Activated T-cell treated with anti-CD3 and anti-CD28 coated beads, Interleukin-2, amount 50 U/mL, for 72 hours (primary cell): ENCODE measurements at places on chromosomes 12 and 14. TPM values are rescaled to one million over a fixed set of nuclear protein-coding genes. Genes with fewer than 3 reads are reported as not detected.
A peak's percentile ranks its signal among the peaks of the same experiment; 100 is the strongest.

- no peak for DNase-seq
These were observed 1135.4 kb downstream of the LRFN5 start for GRCh38 chr14:42742084-42742483.

DNA sequence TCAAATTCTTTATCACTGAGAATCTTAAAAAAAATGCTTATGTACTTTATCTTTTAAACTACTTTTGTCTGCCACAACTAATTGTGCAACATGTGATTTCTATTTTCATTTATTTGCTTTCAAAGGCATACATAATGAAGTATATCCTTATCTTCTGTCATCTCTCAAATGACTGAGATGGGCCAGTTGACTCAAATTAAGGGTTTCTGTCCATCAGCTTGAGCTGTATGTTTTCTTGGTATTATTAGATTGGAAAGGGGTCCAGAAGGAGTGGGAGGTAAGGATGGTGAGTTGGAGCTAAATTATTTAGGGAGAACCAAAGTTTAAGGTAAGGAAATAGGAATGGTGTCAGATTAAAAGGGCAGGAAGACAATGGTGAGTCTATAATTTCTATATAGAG is 408.4 kb upstream of the SEL1L start:
- DNase-seq = no peak

DNA sequence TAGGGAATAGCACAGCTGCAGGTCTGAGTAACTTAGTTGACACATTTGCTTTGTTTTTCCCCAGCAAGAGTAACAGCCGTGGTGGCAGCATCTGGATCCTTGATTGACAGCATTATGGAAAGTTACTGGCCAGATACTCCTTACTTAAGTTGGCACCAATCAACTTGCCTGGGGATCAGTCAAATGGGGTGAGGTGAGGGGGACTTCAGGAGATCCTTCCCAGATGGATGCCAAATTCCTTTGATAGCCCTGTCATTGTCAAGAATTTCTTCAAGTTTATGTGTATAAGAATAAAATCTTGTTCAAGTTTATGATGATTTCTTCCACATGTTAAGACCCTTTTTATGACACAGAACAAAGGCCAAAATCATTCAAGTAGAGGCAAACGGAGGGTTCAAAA is 618.4 kb downstream of the SLC6A15 start:
- DNase-seq = no peak

GRCh38 chr12:85423947-85424346 is 143.9 kb downstream of the ALX1 start:
- no peak for DNase-seq

DNA sequence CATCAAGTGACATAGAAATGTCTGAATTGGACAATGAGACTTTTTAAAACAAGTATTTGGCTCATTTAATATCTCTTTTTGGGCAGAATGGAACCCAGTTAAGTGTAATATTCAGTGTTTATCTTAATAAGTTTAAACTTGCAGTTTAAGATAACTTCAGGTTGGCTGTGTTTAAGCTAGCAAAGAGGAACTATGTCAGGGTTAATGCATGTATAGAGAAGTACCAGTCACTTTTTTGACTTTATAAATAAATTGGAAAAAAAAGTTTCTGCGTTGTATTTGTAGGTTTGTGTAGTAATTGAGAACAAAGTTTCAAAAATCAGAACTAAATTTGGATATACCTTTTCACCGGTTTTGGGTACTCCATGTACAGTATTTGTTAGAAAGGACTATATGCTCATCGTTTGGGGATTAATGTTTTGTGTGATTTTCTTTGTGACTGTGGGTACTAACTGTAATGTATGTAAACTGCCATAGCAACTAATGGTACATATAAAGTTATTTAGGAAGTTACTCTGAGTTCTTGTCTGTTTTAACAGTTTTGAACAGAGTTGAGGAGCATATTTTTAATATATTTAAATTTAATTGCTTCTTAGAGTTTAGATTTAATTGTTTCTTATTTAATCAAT is 4.5 kb downstream of the HMGA2 start:
- DNase-seq = no peak

- no peak for DNase-seq
These were observed 138.3 kb downstream of the EGLN3 start for GRCh38 chr14:33812601-33813000.

- DNase-seq = no peak
These were observed 13.0 kb upstream of the GNG2 start for GRCh38 chr14:51847489-51847796.

GRCh38 chr12:8890313-8891085 is 23.8 kb upstream of the PHC1 start:
- DNase-seq = peak; percentile 66

- no peak for DNase-seq
These were observed 22.7 kb upstream of the PRICKLE1 start for GRCh38 chr12:42612231-42612613.

DNA sequence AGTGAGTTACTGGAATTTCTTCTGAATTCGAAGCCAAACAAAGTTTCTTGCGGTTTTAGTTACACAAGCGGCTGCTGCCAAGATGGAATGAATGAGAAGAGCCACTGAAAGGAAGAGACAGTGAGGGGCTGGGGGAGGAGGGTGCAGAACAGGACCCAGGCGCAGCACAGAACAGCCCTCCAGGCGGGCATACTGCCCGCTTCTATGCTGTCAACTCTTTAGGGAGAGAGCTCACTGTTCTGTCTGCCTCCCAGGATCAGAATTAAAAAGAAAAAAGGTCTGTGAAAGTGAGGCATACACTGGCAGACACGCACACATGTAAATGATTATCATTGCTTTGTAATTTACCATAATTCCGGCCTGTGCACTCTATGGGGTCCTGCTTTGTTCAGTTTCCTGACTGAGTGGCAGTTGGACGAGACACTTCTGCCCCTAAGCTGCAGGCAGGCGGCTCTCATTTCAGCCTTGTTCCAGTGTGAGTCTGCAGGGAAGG is 231.6 kb downstream of the CACNA1C start:
- no peak for DNase-seq

DNA sequence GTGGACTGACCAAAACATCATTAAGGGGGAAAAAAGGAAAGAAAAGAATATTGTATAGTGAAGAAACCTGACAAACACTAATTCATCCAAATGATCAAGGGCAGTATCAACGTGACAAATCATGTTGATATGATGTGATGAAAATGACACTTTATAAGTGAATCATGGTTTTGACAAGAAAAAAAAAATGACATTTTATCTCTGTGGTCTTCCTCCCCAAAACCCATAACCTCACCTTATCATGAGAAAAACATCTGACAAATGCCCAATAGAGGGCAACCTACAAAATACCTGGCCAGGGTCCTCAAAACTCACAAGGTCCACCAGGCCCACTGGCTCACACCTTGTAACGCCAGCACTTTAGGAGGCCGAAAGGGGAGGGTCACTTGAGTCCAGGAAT is 13.8 kb downstream of the TMED10 start:
- DNase-seq = no peak

GRCh38 chr14:61563162-61563511 is 132.2 kb upstream of the HIF1A start:
- no peak for DNase-seq

- peak; percentile 1 for DNase-seq
These were observed 166.1 kb downstream of the ADCK1 start for GRCh38 chr14:77965919-77966435.

Gene ACSM4
- not detected for total RNA-seq

Gene RBM23
- total RNA-seq = 77.5 TPM

Gene BCL7A
- total RNA-seq = 12.2 TPM

Gene SAMD4A
- 8.2 TPM for total RNA-seq

Gene KRT72
- total RNA-seq = 0.31 TPM

Gene FAR2
- total RNA-seq = 2.5 TPM

Gene MYF5
- not detected for total RNA-seq

Gene KLRC4
- total RNA-seq = 6.1 TPM
